ENCODE measurements at places on chromosomes 7 and 10. TPM values are rescaled to one million over a fixed set of nuclear protein-coding genes. Genes with fewer than 3 reads are reported as not detected.

DNA sequence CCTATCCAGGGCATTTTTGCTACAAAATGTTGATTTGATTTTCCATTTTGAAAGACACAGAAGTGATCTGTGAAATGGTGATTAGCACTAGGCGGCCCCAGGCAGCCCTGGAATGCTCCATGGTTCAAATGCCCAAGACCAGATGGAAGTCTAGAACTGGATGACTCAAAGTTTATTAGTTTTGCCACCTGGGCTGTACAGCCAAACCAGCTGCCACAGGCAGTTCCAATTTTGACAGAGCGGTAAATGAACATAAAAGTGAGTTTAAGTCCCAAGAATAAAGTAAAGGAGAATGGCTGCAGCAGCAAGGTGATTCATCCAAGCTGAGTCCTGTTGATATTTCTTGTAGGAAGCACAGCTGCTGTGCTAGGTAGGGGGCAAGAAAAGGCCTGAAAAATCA, 180.5 kb downstream of the SUGCT start:
- no peak for DNase-seq

DNA sequence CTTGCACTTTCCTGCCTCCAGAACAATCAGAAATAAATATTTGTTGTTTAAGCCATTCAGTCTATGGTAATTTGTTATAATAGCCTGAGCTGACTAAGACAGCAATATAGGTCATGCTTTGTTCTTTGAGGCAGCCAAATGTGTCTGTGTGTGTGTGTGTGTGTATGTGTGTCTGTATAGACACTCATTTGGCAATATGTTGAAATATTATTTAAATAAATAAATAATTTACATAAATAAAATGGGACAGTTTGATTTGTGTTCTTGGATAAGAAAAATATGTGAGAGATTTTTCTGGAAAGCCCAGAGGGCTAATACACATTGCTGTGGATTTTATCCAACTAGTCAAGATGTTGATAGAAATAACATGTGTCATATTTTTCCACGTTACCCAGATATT, 140.2 kb downstream of the PTN start:
- no peak for DNase-seq

DNA sequence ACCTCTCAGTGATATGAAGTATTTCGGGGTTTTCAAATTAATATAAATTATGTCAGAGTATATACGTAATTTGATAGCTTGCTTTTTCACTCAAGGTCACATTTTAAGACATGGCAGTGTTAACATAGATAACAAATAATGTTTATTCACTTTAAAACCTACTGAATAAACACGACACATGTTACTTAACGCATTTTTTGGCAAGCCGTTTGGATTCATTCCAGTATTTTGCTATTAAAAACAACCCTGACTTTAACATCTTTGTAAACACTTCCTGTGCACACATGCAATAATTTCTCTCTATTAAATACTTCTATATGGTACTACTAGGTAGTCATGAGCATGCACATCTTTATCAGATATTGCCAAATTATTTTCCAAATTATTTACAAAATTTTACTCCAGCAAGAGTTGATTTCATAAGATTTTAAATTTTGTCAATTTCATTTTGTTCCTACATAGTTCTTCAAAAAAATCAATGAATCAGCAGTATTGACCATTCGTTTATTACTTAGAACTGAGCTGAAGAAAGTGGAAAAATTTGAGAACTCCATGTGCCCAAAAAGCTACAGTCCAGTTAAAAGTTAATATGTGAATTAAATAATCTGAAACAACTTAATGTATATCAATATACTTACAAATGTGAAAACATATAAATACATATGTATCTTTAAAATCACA, 26.8 kb upstream of the THSD7A start:
- DNase-seq, result no peak

GRCh38 chr10:31623466-31623865, 304.4 kb downstream of the ZEB1 start:
- peak; percentile 87 for DNase-seq

DNA sequence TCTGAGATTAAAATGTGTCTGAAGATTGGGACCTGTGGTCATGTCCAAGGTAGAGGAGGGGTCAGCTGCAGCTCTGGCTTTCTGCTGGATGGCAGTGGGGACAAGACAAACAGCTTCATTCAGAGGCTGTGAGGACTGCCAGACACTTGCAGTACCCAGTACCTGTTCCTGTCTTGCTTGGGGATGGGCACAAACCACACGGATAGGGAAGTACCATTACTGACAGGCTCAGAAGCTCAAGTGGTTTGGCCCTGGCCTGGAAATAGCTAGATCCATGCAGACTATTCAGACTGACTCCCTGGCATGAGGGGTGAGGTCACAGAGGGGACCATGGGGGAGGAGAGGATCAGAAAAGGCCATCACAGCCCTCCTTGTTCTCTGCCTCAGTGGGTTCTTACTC, 56.0 kb upstream of the COMTD1 start:
- DNase-seq, result no peak

DNA sequence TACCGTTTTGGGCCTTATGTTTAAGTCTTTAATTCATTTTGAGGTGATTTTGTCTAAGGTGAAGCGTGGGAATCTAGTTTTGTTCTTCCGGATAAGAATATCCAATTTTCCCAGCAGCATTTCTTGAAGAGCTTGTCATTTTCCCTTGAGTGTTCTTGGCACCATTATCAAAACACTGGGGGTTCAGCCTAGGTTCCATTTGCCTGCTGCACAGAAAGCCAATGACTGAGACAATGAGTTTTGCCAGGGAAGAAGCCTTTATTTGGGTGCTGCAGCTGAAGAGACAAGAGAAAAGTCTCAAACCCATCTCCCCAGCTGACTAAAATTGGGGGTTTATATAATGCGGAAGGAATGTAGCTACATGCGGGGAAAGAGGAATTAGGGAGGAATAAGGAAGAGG, 287.2 kb upstream of the FZD1 start:
- DNase-seq, result no peak

- DNase-seq, result no peak
These were observed 75.6 kb upstream of the LYZL2 start for GRCh38 chr10:30705101-30705624.

GRCh38 chr7:29319719-29320521, 125.3 kb downstream of the CHN2 start:
- DNase-seq, result no peak

DNA sequence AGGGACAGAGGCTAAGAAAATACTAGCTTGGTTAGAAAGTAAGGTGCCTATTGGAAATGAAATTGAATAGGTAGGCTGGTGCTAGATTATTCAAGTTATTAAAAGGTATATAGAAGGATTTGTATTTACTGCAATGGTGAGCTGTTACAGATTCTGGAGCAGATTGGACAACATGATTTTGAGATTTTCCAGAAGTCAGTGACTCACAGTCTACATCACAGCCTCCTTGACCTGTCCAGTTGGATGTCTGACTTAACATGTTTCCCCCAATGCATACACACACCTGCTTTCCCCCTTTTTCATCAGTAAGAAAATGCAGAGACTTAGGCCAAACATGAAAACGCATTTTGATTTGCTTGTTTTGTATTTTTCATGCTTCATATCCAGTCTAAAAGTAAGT, 33.4 kb downstream of the STARD3NL start:
- DNase-seq, result peak; percentile 52

DNA sequence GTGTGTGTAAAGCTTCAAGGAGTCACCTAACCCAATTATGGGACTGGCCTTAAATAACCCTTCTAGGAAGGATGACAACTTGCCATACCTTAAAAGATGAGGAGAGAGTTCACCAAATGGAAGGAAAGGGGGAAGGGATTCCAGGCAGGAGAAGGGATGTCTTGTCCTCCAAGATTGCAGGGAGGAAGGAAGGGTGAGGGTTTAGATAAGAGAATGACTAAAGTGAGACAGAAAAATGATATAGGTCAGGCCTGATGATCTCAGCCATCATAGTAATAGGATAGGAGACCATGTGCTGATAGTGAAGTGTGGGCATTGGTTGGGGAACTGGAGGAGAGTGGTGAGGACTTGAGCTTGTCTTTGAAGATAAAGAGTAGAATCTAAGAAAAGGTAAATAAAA, 7.7 kb upstream of the TMEM26 start:
- no peak for DNase-seq

DNA sequence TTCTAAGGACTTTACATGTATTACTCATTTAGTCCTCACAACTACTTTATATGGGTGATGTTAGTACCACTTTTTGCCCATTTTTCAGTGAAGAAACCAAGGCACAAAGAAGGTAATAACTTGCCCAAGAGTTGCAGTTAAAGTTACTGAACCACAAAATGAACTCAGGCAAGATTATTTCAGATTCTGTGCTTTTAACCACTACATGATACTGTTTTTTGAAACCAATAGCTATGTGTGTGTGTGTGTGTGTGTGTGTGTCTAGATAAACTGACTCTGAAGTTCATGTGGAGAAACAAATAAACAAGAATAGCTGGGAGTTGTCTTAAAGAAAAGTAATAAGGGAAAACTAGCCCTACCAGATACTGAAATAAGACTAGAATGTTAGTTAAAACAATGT, 60.8 kb upstream of the OIT3 start:
- no peak for DNase-seq

- peak; percentile 38 for DNase-seq
These were observed 185.5 kb downstream of the ZNF365 start for GRCh38 chr10:62559481-62560200.

- no peak for DNase-seq
These were observed 453.5 kb downstream of the AUTS2 start for GRCh38 chr7:70051726-70052125.

- DNase-seq, result peak; percentile 69
These were observed 227.6 kb downstream of the HPSE2 start for GRCh38 chr10:99008054-99008453.

PRSS1 gene
- not detected for total RNA-seq

PVRIG gene
- not detected for total RNA-seq

OIT3 gene
- total RNA-seq, result under 0.01 TPM

SEC61A2 gene
- 16.0 TPM for total RNA-seq

VDAC2 gene
- 133 TPM for total RNA-seq

ELFN1 gene
- 1.6 TPM for total RNA-seq

HBP1 gene
- 53.1 TPM for total RNA-seq

DOCK1 gene
- 99.7 TPM for total RNA-seq
